ENCODE measurements at places on chromosomes 3 and 15.

- H3K4me1 ChIP-seq = peaks cover 18% of the 10 kb centered on the region
- DNase-seq = peak; percentile 71
- no peaks in the 10 kb centered on the region for H3K27me3 ChIP-seq
- H3K36me3 ChIP-seq = no peaks in the 10 kb centered on the region
- peak overlapping the region; percentile 58 for H3K4me3 ChIP-seq
- H3K27ac ChIP-seq = no peak overlapping the region
Observed at GRCh38 chr15:62067448-62068044, 769 bp downstream of the C2CD4A start.

DNA sequence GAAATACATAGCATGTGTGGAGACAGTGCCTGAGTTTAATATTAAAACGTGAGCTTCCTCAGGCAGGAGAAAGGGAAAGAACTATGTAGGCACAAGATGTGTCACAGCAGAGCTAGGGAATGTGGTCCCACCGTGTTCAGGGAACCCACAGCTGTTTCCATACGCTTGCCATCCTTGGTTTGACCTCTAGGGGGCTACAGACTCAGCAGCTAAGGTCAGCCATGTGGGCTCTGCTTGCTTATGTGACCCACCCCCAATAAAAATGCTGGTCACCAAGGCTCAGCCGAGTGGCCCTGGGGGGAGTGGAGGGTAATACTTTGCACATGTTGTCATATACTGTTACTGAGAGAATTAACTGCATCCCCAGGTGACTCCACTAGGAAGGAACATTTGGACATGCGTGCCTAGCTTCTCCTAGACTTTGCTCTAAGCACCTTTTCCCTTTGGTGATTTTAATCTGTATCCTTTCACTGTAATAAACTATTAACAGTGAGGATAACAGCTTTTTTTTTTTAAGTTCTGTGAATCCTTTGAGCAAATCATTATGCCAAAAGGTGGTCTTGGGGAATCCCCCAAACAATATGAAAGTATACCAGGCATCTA, 3.3 kb downstream of the TUBGCP5 start:
- DNase-seq = no peak
- no peak overlapping the region for H3K27ac ChIP-seq
- H3K36me3 ChIP-seq = peaks cover 39% of the 10 kb centered on the region
- no peak overlapping the region for H3K4me3 ChIP-seq

DNA sequence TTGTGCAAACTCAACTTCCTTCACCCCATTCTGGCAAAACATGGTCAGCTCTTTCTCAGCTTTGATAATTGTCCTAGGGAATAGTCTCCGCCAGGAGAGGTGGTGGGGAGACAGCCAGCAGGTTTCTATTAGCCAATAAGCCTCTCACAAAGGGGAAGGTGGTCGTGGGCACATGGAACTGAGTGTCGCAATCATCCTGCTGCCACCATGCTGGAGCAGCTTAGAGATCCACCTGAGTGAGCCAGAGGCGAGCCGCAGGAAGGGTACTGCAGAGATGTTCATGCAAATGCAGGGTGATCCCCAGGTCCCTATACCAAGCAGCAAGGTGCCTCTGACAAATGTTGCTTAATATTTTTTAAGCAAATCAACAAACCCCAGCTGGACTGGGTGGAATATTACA, 182.8 kb downstream of the RORA start:
- no peak overlapping the region for H3K27ac ChIP-seq
- no peak for DNase-seq
- no peaks in the 10 kb centered on the region for H3K27me3 ChIP-seq
- no peaks in the 10 kb centered on the region for H3K4me1 ChIP-seq
- H3K4me3 ChIP-seq = no peak overlapping the region

- DNase-seq = no peak
- H3K4me3 ChIP-seq = no peak overlapping the region
- H3K27ac ChIP-seq = no peak overlapping the region
- H3K4me1 ChIP-seq = no peaks in the 10 kb centered on the region
- H3K36me3 ChIP-seq = no peaks in the 10 kb centered on the region
Observed at GRCh38 chr3:55313666-55314065, 173.4 kb downstream of the WNT5A start.

DNA sequence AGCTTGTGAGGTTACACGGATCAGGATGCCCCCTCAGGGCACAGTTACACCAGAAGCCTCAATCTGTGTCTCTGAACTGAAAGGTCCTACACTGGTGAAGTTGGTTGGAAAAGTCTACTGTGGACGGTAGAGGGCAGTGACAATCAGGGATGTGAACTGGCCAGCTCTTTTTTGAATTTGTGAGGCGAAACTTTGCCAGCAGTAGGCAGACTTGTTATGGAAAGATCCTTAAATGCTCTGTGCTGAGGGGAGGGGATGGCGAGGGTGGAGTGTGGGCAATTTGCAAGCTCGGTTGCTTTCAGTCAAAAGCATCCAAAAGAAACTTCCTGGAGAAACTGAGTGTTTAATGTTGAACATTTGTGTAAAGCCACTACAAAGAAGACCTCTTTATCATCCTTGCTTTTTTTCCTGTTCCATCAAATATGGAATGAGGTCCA, 127.4 kb upstream of the ABHD17C start:
- no peak overlapping the region for H3K27ac ChIP-seq
- peak; percentile 35 for DNase-seq
- no peaks in the 10 kb centered on the region for H3K27me3 ChIP-seq
- H3K4me1 ChIP-seq = no peaks in the 10 kb centered on the region
- no peak overlapping the region for H3K4me3 ChIP-seq
- no peaks in the 10 kb centered on the region for H3K36me3 ChIP-seq

GRCh38 chr3:14806641-14807263, 12.0 kb upstream of the FGD5 start:
- H3K4me1 ChIP-seq = peaks cover 27% of the 10 kb centered on the region
- no peak overlapping the region for H3K4me3 ChIP-seq
- no peaks in the 10 kb centered on the region for H3K36me3 ChIP-seq
- DNase-seq = peak; percentile 67
- peaks cover 6% of the 10 kb centered on the region for H3K27me3 ChIP-seq

DNA sequence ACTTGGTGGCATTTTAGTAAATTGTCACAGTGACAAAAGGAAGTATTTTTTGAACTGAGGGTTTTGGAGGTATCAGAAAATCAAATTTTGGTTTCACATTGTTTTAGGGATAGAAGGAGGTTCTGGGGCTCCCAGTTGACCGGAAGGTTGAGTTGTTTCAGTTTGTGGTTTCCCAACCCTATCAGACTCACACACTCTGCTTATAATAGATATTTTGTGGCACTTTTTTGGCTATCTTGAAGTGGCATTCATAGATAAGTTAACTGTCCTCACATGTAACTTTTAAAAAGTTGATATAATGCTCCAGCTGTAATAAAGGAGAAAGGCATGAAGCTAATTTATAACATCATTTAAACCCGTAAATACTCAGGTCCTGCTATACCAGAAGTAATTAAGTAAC, 12.8 kb downstream of the ARMC8 start:
- peaks cover 16% of the 10 kb centered on the region for H3K4me1 ChIP-seq
- no peak for DNase-seq
- H3K36me3 ChIP-seq = no peaks in the 10 kb centered on the region
- no peak overlapping the region for H3K27ac ChIP-seq
- H3K27me3 ChIP-seq = no peaks in the 10 kb centered on the region

DNA sequence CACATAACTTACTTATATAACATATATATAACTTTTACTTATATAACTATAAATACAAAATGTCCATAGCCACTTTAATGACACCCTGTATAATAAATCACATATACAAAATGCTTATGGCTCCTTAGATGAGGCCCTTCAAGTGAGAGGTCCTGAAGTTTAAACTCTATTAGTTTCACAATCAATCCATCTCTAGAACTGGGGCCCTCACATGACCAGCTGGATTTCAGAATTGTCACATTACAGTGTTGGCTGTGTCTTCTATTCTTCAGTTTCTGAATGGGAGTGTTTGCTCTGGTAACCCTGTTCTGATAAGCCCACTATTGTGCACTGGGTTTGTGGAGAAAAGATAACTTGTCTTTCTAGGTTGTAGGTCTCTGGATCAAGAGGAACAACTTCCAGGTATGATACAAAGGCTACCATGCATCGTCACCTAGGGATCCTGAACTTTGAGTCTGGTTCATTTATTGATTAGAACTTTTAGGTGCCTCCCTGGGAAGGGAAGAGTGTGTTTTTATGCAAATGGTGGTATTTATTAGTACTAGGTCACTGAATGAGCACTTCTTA, 107.9 kb downstream of the DNAH12 start:
- no peaks in the 10 kb centered on the region for H3K27me3 ChIP-seq
- no peaks in the 10 kb centered on the region for H3K4me1 ChIP-seq
- H3K36me3 ChIP-seq = no peaks in the 10 kb centered on the region
- no peak overlapping the region for H3K27ac ChIP-seq
- no peak overlapping the region for H3K4me3 ChIP-seq

DNA sequence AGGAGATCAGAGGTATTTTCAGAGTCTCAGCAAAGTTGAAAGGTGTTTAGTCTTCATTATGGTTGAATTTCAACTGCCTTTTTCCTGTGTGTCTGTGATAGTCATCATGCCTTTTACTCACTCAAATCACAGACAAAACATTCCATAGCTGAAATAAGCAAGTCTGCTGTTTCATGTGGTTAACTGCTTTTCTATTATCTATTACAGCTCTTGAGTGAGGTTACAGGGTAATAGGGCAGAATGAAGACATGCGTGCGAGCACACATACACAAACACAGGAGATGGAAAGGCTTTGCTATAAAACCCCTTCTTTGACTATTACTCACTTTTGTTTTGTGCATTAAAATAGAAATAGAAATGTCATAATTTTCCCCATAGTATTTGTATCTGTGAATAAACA, 192.6 kb upstream of the RARB start:
- no peak overlapping the region for H3K4me3 ChIP-seq
- no peaks in the 10 kb centered on the region for H3K4me1 ChIP-seq
- H3K27ac ChIP-seq = no peak overlapping the region
- no peaks in the 10 kb centered on the region for H3K27me3 ChIP-seq
- DNase-seq = no peak

GRCh38 chr3:61928776-61929314, 367.5 kb downstream of the PTPRG start:
- no peaks in the 10 kb centered on the region for H3K36me3 ChIP-seq
- H3K4me1 ChIP-seq = peaks cover 24% of the 10 kb centered on the region
- no peaks in the 10 kb centered on the region for H3K27me3 ChIP-seq
- H3K27ac ChIP-seq = no peak overlapping the region

DNA sequence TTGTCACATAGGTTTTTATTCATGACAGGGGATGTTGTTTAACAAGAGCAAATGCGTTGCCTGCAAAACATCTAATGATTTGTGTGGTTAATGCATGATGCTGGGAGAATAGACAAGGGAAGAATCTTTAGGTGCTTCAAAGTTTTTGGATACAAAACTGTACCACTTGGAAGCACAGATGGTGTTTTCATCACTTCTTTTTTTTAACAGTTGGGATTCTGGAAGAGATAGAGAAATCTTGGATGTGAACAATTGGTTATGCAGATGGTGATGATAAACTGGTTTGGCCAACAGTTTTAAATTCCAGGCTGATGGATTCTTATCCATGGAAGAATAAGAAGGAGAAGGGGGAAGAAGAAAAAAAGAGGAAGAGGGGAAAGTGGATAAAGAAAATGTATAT, 379.4 kb downstream of the KCNH8 start:
- no peaks in the 10 kb centered on the region for H3K36me3 ChIP-seq
- no peak for DNase-seq
- H3K4me3 ChIP-seq = no peak overlapping the region
- no peak overlapping the region for H3K27ac ChIP-seq
- H3K27me3 ChIP-seq = no peaks in the 10 kb centered on the region

GRCh38 chr3:129112308-129113052, 9.1 kb downstream of the RAB43 start:
- H3K4me3 ChIP-seq = no peak overlapping the region
- no peak for DNase-seq
- H3K36me3 ChIP-seq = peaks cover 25% of the 10 kb centered on the region
- H3K27me3 ChIP-seq = no peaks in the 10 kb centered on the region

DNA sequence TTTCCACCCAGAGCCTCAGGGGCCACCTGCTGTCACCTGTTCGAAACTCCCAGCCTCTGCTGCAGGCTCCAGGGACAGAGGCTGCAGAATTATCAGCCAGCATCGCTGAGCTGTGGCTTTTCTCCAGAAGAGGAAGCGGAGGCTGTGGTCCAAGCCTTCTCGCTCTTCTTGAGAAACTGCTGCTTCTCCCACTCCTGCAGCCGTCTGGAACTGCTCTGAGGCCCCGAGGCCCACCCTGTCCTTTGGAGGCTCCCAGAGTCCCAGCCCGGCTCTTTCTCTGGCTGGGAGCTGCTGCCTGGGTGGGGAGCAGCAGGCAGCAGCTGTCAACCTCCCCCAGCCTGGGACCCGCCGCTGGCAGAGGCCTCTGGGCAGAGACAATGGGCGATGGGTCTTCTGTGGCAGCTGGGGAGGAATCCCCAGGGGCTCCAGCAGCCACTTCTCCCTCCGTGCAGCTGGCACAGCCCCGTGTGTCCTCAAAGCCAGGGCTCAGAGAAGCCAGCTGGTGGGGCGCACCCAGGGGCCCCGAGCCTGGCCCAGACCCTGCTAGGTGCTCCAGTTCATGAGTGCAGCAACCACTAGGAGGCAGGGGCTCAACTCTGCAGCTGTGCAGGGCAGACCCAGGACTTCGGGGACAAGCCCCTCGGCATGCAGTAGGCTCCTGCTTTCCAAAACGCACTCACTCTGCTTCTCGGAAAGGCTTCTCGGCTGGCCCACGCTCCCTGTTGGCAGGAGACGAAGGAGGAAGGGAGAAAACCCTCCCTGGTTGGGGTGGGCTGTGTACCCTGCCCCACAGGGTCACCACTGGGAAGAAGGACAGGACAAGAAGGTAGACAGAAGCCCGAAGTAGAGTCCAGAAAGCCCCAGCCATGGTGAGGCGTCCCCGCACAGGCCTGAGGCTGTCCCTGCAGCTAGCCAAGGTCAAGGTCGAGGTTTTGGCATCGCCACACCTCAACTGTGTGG, 49.9 kb upstream of the FURIN start:
- H3K4me1 ChIP-seq = peaks cover 4% of the 10 kb centered on the region
- no peak overlapping the region for H3K4me3 ChIP-seq
- no peak overlapping the region for H3K27ac ChIP-seq

- H3K4me3 ChIP-seq = no peak overlapping the region
- no peaks in the 10 kb centered on the region for H3K27me3 ChIP-seq
- H3K4me1 ChIP-seq = no peaks in the 10 kb centered on the region
Observed at GRCh38 chr3:155455765-155456164, 162.3 kb upstream of the STRIT1 start.

GRCh38 chr15:81376231-81376630, 2.2 kb upstream of the TMC3 start:
- no peaks in the 10 kb centered on the region for H3K4me1 ChIP-seq
- H3K27me3 ChIP-seq = no peaks in the 10 kb centered on the region
- H3K27ac ChIP-seq = no peak overlapping the region
- no peak overlapping the region for H3K4me3 ChIP-seq
- DNase-seq = no peak
- no peaks in the 10 kb centered on the region for H3K36me3 ChIP-seq

DNA sequence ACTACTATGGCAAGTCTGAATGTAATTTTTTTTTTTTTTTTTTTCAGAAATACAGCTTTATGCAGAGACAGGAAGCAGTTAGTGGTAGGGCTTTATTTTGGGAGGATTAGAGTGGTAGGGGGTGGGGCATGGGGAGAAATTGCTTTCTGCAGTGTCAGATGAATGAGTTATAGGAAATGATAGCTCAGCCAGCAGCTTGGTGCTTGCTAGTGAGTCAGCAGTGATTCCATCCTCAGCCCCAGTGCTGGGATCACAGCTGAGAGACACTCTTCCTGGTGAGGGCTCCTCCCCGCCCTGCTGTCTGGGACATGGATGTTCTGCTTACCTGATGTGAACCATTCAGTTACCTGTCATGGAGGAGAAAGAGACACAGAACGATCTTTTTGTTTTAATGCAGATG, 39.6 kb downstream of the SEMA6D start:
- peaks cover 2% of the 10 kb centered on the region for H3K36me3 ChIP-seq
- DNase-seq = no peak
- H3K4me1 ChIP-seq = no peaks in the 10 kb centered on the region
- H3K27me3 ChIP-seq = no peaks in the 10 kb centered on the region
- H3K4me3 ChIP-seq = no peak overlapping the region
- no peak overlapping the region for H3K27ac ChIP-seq

Measured in upper lobe of right lung (tissue), 1 donor.